ENCODE measurements at places on chromosomes 12 and 14. TPM values are rescaled to one million over a fixed set of nuclear protein-coding genes. Genes with fewer than 3 reads are reported as not detected.

RDH12 gene
- polyA plus RNA-seq, result not detected

HHIPL1 gene
- 6.5 TPM for polyA plus RNA-seq

SERPINA4 gene
- not detected for polyA plus RNA-seq

RDH5 gene
- 17.6 TPM for polyA plus RNA-seq

IAPP gene
- not detected for polyA plus RNA-seq

MMP19 gene
- 13.8 TPM for polyA plus RNA-seq
